ENCODE measurements at places on chromosomes 2 and 18. TPM values are rescaled to one million over a fixed set of nuclear protein-coding genes. Genes with fewer than 3 reads are reported as not detected.

The LOXHD1 gene
- not detected for total RNA-seq

The TNFAIP6 gene
- total RNA-seq, result not detected

DNA sequence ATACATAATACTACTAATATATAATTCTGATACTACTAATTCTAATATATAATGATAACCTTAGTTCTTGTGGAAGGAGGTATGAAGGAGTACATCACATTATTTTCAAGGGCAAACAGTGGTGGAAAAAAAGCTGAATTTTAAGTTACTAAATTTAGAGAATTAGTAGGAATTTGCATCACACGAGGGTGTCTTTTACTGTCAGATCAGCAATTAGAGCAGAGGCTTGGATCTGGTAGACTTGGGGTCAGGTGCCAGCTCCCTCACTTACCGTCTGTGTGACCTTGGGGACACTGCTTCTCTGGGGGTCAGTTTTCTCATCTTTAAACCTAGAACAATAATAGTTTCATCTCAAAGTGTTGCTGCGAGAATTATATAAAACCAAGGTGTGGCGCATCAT is 114.1 kb upstream of the NEDD4L start:
- DNase-seq, result no peak

GRCh38 chr2:66872986-66873754 is 438.2 kb downstream of the MEIS1 start:
- DNase-seq, result no peak

- DNase-seq, result no peak
These were observed 50.0 kb upstream of the STON1 start for GRCh38 chr2:48479915-48480314.

DNA sequence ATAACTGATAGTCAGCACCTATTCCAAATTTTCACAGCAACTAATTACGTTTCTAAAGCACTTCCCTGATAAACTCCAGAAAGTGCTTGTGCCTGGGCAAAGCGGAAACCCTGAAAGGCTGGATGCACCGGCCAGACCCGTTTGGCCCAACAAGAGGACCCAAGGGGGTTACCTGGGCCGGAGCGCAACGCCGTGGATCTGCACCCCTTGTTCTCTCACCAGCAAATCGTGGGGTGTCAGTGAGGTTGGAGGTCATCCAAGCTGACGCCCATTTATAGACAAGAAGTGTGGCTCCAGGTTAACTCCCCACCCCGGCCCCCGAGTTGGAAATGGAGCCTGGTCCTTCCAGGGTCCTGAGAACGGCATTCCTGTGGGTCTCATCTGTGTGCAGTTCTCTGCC is 167.0 kb upstream of the HDAC4 start:
- DNase-seq, result no peak

- DNase-seq, result no peak
These were observed 249.9 kb upstream of the RBBP8 start for GRCh38 chr18:22683196-22683676.

The ACMSD gene
- total RNA-seq, result not detected

The POTEC gene
- 0.06 TPM for total RNA-seq

DNA sequence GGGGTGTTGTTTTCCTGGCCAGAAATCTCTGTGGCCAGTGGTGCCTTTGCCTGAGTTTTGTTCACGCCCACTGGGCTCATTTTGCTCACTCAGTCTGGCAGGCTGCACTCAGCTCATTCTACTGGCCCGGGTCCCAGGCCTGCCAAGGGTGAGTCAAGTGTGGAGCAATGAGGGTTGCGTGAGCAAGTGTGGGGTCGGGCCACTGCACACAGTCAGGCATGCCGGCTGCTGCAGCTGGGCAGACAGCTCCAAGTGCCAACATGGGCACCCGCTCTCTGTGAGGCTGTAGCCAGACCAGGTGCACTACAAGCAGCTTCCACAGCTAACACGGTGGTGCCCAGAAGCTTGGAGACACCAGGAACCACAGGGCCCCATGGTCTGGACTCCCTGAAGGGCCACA is 801.1 kb upstream of the RAB6C start:
- no peak for DNase-seq

The ACOXL gene
- 2.9 TPM for total RNA-seq

- no peak for DNase-seq
These were observed 14.0 kb upstream of the PLB1 start for GRCh38 chr2:28481905-28482304.

- DNase-seq, result peak; percentile 59
These were observed 381.6 kb downstream of the SUCLG1 start for GRCh38 chr2:84077496-84077895.

DNA sequence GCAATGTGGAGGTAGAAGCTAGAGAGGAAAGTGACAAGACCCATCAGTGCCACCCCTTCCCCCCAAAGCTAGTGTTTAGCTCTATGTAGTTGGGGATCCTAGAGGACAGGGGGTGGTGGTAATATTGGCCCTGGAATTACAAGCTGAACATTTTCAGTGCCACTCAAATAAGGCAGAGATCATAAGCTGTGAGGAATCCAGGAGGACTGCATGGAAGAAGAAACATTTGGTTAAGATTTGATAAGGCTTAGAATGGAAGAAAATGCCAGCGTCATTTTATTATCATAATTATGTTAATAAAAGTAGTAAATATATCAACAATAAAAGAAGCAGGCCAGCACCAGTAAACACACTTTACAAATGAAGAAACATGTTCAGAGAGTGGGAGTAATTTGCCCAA is 33.7 kb downstream of the KCNK3 start:
- DNase-seq, result no peak

DNA sequence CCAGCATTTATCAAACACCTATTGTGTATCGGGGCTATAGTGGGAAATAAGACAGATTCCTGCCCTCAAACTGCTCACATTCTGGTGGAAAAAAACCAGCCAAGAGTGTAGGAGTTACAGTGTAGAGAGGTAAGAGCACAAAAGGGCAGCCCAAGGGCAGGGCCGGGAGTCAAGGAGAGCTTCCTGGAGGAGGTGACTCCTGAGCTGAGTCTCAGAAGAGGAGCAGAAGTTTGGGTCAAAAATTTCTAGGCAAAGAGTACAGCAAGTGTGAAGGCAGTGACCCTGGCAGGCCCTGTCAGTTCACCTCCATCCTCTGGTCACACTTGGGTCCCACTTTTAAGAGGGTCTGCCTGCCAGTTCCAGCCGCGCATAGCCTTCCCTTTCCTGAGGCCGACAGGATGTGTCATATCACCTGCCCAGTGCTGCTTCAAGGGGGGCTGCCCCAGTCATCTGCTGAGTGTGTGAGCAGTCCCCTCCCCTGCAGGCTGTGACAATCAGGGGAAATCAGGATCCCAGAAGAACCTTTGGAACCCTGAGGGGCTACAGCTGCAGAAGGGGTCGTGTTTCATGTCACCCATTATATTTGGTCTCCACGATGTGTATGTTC is 118.4 kb downstream of the GLI2 start:
- no peak for DNase-seq

DNA sequence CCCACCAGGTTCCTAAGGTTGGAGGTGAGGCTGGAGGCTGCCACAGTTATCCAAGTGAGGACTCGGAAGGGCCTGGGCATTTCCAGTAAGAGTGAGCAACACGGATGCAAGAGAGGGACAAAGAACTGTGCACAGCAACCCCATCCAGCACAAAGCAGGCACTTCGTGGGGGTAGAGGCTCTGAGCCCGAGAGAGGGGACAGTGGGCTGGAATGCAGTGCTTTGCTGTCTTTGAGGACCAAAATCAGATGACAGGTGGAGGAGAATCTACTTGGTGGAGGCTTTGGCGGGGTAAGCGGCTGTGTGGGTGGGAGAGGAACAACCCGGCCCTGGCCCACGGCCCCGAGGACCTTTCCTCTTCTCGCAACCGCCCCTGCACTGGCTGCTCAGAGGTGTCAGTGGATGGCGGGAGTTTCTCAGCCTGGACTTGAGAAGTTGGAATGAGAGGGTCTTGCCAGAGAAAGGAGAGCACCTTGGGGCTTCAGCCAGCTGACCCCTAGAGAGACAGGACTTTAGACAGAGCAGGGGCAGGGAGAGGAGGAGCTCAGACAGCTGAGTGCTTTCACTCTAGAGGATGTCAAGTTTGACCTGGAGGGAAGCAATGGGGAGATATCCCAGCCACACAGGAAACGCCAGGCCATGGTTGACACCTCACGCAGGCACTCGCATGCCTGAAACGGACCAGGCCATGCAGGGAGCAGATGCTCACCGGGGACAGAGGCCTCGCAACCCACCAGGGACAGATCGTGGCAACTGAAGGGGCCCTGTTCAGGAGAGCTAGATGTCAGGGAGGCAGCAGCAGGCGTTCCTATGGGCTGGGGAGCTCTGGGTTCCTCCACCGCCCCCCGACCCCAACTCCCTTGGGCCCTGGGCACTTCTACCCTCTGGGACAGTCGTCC is 11.6 kb downstream of the RAMP1 start:
- no peak for DNase-seq

GRCh38 chr18:3872641-3873040 is 422.7 kb downstream of the TGIF1 start:
- DNase-seq, result no peak

- peak; percentile 37 for DNase-seq
These were observed 183.9 kb upstream of the VRK2 start for GRCh38 chr2:57862727-57863126.

DNA sequence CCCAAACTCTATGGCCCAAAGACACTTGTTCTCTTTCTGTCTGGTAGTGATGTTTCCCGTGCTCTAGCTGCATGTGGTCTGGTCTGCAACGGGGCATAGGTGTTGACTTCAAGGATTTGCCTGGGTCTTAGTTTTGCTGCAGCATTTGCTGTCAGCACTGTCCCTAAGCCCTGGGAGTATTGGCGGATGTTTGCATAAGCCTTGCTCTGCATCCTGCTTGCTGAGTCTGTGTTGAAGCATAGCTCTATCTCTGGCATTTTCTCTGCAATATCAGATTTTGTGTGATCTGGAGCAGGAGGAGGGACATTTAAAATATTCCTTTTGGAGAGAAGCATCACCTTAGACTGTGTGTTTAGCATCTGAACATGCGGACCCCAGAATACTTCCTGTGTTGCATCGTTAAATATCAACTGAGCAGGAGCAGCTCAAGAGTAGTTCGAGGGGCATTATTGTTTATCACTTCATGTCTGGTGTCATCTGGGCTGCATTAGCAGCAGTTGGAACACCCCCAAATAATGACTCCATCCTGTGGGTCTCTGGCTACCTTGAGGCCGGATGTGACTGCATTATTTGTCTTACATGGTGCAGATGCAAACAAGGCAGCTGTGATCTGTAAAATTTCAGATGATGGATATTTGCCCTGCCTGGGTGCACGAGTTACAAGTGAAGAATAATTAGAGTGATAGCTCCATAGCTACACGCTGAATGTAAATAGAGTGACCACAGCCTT is 231.7 kb downstream of the TRIB2 start:
- no peak for DNase-seq

The SCN1A gene
- total RNA-seq, result 2.7 TPM

DNA sequence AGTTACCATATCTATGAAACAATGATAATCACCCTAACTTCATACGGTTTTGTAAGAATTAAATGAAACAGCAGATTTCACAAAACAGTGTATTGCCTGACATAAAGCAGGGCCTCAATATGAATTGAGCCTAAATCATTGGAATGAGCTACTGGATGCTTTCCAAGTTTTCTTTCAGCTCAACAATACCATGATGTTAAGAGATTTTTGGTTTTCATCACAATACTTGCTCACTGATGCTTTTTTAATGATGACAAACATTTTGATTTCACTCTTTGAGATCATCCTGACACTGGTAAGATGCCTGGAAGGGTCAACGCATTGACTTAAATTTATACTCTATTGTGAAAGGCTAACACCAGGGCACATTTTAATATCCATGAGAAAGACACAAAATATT is 377.5 kb downstream of the ZNF521 start:
- DNase-seq, result no peak

The ALPP gene
- total RNA-seq, result not detected

DNA sequence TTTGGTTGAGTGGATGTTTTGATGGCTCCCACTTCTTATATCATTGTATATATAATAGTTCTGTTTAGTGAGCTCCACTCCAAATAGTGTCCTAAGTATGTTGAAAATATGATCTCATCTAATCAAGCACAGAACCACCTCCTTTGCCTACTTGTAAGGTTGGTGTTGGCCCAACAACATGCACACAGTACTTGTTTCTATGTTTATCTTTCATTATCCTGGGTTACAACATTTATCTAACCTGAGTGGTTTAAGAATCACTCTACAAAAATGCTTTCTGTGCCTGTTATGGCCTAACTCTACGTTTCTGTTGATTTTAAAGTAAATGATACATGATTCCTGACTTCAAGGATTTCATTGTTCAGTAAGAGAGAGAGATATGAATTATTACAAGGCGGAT is 281.9 kb downstream of the FIGN start:
- no peak for DNase-seq

The SLC38A11 gene
- total RNA-seq, result not detected

The DSG2 gene
- 50.5 TPM for total RNA-seq

GRCh38 chr2:240252872-240253511 is 112.5 kb upstream of the OTOS start:
- DNase-seq, result no peak

DNA sequence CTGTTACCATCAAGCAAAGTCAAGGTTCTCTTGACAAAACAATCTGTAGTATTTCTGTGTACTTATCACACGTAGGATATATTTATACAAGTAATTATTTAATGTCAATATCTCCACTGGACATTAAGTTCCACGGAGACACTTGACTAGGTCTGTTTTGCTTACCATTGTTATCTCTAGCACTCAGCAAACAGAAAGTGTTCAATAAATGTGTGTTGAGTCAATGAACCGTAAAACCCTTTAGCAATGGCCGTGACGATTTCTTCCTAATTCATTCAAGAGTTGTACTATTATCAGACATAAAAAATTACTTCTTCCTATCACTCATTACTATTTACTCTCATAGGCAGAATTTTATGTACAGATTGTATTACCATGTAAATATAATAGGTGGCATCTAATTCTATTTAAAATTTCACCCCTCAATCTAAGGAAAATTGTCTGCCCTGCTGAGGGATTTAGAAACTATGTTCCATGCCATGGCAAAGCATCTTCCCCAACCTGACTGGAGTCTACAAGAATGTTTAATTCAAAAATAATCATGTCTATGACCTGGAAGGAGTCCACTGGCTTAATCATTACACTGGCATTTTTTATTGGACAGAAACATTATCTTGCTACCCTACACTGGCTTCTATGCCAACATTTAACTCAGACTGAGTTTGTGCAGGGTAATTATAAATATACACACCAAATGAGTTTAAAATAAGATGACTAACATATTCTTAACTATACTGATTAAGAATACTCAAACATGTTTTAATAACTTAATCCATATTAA is 301.9 kb downstream of the ZEB2 start:
- DNase-seq, result no peak

- DNase-seq, result no peak
These were observed 43.2 kb downstream of the SLC5A7 start for GRCh38 chr2:108029496-108029895.

The IGFBP2 gene
- 371 TPM for total RNA-seq

The AQP12A gene
- not detected for total RNA-seq

GRCh38 chr2:181234487-181234891 is 222.7 kb upstream of the ITGA4 start:
- no peak for DNase-seq

The ARMC9 gene
- total RNA-seq, result 45.8 TPM

GRCh38 chr2:70199320-70199864 is 8.6 kb upstream of the C2orf42 start:
- no peak for DNase-seq

GRCh38 chr2:16546128-16546754 is 119.4 kb downstream of the CYRIA start:
- DNase-seq, result peak; percentile 91

The RNU2-63P gene
- total RNA-seq, result not detected
